ENCODE measurements at places on chromosomes 4 and X.

GRCh38 chrX:43747476-43747875 lies 91.4 kb downstream of the MAOA start:
- DNase-seq, result no peak

DNA sequence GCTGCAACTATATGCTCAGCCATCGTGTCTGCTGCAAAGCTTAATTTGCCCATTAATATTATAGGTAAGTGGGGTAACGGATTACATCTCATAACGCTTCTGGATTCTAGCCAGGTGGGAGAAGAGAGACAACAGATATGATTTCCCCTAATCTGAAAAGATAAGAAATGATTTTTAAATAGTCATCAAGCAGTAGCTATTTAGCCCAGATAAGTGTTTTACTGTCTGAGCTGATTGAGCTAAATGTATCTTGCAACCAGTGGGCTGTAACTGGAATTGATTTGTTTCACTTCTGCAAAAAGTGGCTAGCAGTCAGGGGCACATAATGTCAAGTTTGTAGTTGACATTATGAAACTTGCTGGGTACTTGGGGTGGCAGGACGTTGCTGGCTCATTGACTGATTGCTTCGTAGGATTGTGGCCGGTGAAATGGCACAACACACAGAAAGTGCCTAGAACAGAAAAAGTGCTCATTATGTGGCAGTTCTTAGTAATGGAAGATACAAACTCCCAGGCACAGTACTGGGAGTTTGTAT lies 18.5 kb downstream of the LAP3 start:
- no peak for DNase-seq

DNA sequence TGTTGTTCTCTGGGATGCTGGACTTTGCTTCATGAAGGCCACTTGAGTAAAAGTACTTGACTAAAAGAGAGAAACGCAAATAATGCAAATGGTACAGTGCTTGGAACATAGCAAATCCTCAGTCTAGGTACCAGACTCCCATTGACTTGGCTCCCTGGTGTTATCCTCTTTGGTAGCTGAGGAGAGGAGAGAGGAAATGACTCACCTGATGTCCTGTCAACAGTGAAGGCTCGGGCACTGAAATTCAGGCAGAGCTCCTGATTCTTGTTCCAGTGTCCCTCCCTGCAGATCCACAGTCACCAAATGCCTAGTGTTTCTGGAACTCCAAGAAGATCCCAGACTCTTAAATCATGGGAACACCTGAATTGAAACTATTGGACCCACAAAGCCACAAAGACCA lies 22.5 kb upstream of the TCEAL4 start:
- no peak for DNase-seq

DNA sequence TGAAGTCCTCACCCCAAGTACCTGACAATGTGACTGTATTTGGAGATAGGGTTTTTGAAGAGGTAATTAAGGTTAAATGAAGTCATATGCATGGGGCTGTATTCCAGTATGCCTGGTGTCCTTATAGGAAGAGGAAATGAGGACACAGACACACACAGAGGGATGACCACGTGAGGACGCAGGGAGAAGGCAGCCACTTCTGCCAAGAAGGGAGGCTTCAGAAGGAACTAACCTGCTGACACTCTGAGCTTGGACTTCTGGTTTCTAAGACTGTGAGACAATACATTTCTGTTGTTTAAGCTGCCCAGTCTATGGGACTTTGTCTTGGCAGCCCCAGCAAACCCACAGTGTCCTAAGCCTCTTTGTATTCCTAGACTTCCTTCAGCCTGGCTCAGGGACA lies 3.0 kb upstream of the SLC2A9 start:
- no peak for DNase-seq

DNA sequence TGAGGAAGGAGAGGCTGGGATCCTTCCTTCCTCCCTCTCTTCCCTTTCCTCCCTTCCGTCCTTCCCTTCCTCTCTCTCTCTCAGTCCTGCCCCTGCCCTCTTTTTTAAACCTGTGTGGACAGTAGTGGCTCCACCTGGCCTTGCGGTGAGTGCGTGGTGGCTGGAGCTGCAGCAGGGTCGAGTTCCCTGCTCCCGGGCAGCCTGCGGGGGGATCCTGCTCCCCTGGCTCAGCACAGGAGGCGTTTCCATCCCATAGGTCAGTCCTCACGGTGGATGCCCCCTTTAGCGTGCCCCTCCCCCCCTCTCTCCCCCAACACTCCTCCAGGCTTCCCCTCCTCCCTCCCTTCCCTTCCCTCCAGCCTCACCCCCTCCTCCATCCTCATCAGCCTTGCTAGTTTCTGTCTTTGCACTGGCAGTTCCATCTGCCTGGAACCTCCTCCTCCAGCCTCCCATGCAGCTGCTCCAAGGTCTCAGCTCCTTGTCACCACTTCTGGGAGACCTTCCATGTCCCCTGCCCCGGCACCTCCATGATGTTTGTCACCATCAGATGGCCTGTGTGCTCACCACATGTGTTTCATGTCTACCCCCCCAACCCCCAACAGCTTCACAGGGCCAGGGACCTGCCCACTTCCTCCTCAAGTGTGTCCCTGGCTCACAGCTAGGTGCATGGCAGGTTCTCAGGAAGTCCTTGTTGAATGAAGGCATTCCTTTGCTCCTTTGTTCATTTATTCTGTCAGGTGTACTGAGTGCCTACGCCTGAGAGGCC lies 68.4 kb downstream of the PSAPL1 start:
- no peak for DNase-seq

DNA sequence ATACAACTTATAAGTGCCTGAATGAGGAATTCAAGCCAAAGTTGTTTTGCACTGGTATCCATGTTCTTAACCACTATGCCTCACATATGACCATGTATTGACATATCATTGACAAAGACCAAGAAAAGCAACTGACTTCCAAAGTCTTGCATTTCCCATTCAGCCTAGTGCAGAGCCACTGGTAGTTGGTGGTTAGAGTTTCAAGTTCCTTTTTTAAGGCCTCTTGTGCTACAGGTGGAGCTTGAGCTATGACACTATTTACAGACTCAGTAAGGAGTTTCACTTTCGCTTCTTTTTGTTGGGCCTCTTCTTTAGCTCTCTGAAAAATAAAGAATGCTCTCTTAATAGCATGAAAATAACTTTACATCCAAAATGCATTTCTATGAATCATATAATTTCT lies 763.0 kb downstream of the DMD start:
- no peak for DNase-seq

- no peak for DNase-seq
Observed at GRCh38 chr4:67700116-67700737, 728 bp downstream of the UBA6 start.

DNA sequence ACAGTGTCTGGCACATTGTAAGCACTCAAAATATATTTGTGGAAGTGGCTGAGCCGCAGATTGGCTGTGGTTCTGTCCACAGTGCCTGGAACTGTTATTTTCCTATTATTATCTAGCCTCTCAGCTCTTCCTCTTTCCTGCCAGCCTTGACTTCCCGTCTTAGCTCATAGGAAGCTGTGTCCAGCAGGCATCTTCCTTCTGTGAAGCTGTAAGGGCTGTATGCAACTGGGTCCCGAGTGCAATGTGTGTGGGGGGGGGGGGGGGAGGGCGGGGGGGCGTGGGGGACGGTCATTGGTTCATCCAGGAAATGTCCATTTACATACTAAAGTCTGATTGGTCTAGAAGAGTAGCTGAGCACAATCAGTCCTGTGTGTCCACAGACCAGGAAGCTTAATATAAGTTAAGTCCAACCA lies 210.7 kb downstream of the PDGFRA start:
- DNase-seq, result peak; percentile 37

DNA sequence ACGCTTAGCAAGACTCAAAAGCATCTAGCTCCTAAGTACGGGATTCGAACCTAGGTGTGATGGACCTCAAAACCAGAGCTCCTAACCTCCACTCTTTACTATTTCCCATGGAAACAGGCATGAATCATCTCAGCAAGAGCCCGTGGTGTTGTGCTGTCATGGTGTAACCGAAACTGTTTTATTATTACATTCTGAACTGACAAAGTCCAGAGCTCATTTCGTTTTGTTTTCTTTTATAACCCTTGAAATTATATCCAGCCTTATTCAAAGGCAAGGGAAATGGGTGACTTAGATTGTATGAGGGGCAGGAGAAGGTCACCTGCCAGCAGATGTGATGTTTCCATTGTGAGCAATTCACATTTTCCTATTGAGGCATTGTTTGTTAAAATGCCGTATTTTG lies 301.1 kb downstream of the FRMPD4 start:
- DNase-seq, result no peak

GRCh38 chr4:78372355-78372988 lies 179.1 kb upstream of the ANXA3 start:
- DNase-seq, result no peak

DNA sequence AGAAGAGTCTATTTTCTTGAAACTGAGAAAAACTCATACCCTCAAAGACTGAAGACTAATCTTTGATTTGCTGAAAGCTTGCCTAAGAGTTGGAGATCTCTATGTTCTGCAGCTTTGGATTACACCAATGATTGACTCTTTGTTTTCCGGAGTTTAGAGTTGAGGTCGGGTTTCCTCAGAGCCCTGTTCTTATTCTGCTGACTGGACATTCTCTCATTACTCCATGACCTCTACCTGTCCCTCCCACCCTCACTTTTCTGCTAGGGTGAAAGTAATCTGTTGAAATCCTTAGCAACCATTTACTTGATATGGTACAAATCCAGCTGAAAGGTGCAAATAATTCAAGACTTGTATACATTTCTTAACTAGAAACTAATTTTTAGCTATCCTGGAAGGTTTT lies 421.5 kb upstream of the FRG1 start:
- DNase-seq, result no peak

DNA sequence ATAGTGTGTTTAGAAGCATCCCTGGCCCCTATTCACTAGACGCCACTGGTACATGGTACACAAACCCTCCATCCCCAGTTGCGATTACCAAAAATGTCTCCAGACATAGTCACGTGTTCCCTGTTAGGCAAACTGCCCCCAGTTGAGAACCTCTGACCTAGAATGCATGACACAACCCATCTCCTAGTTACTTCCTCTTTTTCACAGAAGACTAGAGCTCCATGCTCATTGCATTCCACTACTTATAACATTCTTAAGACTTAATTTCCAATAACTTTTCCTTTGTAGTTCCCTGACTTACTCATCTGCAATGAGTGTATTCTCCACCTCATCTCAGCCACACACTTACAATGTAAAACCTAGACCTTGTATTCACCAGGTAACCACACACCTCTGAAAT lies 68.6 kb downstream of the PRSS12 start:
- DNase-seq, result no peak

GRCh38 chr4:80006935-80007744 lies 65.9 kb downstream of the ANTXR2 start:
- DNase-seq, result no peak

- no peak for DNase-seq
Observed at GRCh38 chr4:108881986-108882385, 119.1 kb upstream of the ETNPPL start.

DNA sequence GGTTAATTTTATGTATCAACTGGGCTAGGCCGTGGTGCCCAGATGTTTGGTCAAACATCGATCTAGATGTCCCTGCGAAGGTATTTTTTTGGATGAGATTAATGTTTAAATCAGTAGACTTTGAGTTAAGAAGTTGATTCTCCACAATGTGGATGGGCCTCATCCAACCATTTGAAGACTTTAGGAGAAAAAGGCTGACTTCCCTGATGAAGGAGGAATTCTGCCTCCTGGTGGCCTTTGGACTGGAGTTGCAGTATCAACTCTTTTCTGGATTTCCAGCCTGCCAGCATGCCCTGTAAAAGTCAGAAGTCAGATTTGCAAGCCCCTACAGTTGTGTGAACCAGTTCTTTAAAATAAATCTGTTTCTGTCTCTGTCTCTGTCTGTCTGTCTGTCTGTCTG lies 91.4 kb downstream of the STK32B start:
- DNase-seq, result no peak

GRCh38 chr4:17033768-17034181 lies 135.3 kb upstream of the LDB2 start:
- DNase-seq, result no peak

DNA sequence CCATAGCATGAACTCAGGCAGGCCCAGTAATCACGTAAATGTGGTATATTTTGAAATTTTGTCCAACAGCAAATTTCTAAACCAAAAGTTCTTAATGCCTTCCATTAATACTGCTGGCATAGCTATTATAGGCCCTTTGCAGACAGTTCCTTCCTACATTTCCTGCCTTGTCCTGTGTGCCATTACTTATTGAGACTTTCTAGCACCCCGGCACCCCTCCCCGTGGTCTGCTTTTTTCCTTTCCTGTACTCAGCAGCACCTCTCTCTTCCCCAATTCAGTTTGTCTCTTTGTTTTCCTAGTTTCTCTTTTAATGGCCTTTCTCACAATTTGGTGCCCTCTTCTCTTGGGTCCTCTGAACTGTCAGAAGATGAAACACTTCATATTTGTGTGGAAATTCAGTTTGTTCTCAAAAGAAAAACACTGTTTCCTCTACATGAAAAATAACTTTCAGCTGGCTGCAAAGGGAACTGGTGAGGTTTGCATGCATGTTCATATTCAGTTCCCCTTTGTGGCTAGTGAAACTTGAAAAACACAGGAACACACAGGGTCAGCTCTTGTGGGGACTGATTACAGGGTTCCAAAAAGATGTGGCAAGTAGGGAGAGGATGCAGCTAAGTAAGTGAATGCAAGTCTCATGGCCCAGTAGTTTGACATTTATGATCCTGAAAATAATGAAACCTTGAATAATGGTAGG lies 17.1 kb downstream of the GPR34 start:
- no peak for DNase-seq

DNA sequence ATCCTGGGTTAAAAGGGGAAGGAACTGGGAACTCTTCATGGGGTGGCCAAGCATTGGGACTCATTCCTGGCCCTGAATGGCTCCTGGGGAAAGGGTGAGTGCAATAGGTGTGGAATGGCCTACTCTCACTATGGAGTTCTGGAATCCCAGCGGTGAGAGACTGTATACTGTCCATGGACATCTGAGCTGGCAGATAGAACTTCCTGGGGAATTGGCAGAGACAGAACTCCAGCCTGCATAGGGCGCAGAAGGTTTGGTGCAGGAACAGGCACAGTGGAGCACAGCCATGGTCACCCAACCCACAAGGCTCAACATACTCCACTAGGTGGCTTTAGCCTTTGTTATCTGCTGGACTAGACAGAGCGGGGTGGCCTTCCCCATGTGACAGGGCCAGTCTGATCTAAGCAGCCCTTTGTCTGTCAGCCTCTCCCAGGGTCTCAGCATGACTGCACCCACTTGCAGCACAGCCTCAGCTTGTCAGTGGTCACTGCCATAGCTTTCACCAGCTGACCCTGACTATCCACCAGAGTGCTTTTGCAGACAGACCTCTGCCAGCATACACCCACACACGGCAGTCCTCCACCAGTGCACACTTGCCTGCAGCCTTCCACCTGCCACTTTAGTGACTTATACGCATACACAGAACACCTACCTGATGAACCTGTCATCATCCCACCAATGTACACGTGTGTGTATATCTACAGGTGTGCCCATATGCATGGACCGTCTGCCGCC lies 48.4 kb downstream of the TECRL start:
- DNase-seq, result no peak

DNA sequence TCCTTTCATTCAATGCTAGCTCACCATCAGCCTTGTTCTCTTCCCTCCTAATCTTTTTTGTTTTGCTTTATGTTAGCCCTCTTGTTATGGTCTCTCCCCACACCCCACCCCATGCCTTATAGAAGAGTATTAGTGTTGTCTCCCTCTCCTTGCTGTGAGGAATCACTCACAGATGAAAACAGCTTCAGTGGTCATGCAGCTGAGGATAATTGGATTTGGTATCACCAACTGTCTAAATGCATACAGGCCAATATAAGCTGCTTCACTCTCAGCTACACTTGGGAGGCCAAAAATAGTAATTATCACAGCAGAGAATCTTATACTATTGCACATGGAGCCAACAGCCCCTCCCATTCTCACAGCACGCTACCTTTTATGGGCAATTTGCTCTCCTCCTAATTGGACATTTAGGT lies 494.6 kb upstream of the FAM241A start:
- DNase-seq, result no peak

GRCh38 chr4:71518283-71518989 lies 179.6 kb downstream of the SLC4A4 start:
- DNase-seq, result no peak
